ENCODE measurements at places on chromosomes 3 and 15.

DNA sequence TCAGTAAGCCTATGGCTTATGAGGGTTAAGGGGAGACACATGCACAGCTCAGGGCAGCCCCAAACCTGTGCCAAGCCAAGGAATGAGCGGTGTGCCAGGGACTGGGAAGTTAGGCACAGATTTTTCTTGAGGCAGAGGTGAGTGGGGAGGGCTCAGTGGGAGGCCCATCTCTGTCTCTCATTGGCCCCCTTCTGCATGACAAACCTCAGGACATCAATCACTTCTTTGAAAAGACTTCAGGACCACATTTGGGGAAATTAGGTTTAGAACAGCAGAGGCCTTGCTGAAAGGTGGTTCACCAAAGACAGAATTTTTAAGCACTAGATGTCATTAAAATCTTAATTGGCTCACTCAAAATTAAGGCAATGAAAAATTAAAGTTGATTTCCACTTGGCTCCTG, 57.2 kb downstream of the RAB11A start:
- DNase-seq, result no peak

- DNase-seq, result no peak
Measured at GRCh38 chr15:74449643-74450205, 11.2 kb downstream of the UBL7 start.

GRCh38 chr3:72690629-72691028, 157.6 kb downstream of the SHQ1 start:
- no peak for DNase-seq

DNA sequence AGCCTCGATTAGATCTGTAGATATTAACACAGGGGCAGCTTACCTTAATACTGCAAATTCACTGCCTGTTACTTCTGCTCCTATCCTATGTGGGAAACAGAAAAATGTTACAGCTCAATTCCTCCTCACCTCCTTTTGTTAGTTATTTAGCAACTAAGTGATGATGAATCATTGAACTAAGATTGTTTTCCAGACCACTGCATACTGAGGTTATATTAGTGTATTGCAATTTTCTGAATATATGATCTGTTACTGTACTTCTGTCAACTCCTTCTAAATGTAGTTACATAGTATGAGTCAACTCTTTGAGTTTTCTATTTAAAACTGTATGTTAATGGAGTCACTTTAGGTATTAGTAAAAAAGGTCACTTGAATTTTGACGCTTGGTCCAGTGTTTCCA, 331.5 kb upstream of the SLCO3A1 start:
- DNase-seq, result no peak

- DNase-seq, result no peak
Measured at GRCh38 chr3:112126511-112126911, 6.5 kb downstream of the GCSAM start.

DNA sequence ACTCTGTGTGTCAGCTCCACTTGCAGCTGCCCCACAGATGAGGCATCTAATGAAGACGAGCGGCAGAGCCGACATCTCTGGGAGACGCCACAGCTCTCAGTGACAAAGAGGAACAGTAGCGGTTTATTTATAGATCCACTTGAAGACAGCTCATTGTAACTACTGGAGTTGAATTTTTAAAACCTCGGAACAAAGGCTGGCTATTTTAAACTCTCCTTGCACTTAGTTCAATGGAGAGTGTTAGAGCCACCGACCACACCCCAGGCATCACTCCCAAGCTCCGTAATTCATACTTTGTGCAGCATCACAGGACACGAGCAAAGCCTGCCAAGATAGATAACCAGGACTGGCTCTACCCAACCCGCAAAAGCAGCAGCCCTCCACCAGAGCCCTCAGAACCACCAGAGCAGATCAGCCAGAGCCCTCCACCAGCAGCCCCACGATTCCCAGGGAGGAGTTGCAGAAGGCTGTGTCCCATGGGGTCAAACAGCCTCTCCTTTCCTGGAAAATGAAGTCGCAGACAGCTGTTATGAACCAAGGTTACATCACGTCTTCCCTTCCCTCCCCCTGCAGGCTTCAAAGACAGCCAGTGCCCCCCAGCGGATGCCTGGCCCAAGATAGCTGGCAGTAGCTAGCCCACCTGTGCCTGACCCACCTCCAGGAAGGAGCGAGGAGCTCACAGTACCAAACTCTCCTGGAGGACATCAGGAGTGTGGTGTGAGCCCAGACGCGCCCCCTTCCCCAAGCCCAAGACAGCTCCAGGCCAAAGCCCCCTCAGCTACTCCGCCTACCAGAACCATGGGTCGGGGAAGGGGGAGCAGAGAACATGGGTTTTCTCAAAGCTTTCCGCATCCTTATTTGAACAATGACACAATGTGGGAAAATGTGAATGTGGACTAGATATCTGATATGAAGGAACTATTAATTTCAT, 45.7 kb downstream of the POC1A start:
- DNase-seq, result no peak

DNA sequence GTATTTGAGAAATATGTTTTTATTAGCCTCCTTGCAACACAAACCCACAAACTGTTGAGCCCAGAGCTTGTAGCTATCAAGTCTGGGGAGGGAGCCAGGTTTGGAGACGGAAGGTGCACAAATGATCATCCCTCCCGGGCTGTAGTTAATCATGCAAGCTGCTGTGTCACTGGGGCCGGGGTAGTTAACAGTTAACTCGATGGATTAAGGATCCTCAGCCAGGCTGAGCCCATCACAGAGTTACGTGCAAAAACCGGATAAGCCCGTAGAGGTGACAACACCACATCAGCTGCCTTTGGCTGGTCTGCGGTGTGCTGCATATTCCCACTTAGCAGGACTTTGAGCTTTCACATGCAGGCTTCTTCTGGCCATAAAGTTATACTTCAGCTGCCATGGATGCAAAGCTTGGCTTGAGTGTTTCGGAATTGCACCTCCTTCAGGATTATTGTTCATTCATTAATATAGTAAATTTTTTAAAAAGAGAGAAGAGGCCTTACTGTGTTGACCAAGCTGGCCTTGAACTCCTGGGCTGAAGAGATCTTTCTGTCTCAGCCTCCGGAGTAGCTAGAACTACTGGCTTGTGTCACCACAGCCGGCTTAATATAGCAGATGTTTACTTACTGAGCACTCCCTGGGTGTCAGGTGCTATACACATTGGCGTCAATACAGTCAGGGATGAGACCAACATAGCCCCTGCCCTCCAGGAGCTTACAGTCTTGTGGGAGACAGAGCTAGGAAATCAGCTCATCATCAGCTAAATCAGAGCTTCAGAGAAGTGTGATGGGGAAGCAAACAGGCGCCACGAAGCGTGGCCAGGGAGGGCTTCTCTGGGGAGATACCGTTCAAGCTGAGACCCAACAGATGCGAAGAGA, 226.8 kb upstream of the BHLHE40 start:
- no peak for DNase-seq

GRCh38 chr3:29128001-29128400, 152.9 kb upstream of the RBMS3 start:
- DNase-seq, result no peak

DNA sequence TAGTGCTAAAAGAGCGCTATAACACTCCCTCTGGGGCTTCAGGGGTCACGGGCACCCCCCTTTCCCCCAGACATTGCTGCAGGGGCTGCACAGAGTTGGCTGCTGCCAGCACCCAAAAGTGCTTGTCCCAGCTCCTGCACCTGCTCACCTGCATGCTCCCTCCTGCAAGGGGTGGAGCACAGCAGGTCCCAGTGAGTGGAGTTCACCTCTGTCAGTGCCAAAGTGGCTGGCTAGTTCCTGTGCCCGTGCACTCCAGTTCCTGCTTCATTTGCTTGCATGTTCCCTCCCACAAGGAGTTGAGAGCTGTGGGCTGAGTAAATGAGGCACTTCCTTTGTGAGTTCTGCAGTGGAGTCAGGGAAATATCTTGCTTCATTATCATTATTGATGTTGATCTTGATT, 476.9 kb downstream of the SQOR start:
- no peak for DNase-seq

DNA sequence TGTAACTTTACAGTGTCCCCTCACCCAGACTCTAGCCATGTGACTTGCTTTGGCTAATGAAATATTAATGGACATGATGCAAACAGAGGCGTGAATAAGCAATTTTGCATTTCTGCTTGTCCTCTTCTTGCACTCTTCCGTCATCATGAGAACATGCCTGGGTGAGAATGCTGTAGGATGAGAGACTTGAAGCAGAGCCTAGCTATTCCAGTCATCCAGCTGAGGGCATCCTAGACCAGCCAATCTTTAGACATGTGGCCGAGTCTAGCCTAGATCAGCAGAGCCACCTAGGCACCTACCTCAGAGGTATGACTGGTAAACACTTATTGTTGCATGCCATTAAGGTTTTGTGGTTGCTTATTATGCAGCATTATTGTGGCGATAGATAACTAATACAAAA, 450.5 kb upstream of the AZI2 start:
- DNase-seq, result no peak

DNA sequence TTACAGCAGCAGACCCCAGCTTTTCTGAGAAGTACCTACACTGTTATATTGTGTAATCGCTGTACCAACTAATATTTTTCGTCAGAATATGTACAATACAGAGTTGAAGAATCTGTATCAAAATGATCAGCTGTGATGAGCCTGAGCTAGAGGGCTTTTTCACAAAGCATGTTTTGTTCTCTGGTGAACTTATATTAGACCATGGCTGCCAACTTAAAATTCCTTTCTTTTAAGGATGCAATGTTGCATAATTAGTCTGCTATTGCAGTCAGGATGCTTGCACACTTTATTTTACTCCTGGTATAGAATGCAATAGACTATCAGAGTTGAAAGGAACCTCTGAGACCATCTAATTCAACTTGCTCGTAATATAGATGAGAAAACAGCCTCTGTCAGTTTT, 127.8 kb downstream of the RBMS3 start:
- DNase-seq, result no peak

DNA sequence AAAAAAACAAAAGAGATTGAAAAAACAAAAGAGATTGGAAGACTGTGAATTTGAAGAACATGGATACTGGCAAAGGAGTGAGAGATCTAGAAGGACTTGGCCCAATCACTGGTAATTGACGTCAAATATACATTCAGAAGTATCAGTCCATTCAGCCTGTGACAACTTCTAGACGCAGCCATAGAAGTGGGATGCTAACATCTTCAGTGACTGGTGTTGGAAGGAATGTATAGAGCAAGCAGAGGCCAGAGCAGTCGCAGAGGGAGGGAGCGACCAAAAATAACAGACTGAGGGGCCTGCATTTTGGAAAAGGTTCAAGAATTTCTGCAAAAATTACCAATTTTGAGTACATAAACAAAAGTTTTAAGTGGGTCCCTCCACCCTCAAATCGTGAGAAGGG, 473.3 kb downstream of the CADM2 start:
- DNase-seq, result no peak

- no peak for DNase-seq
Measured at GRCh38 chr3:61637088-61638051, 76.0 kb downstream of the PTPRG start.

GRCh38 chr3:129161860-129162271, 1.0 kb upstream of the ISY1 start:
- DNase-seq, result peak; percentile 56

GRCh38 chr3:122245513-122246174, 62.2 kb downstream of the CASR start:
- no peak for DNase-seq

DNA sequence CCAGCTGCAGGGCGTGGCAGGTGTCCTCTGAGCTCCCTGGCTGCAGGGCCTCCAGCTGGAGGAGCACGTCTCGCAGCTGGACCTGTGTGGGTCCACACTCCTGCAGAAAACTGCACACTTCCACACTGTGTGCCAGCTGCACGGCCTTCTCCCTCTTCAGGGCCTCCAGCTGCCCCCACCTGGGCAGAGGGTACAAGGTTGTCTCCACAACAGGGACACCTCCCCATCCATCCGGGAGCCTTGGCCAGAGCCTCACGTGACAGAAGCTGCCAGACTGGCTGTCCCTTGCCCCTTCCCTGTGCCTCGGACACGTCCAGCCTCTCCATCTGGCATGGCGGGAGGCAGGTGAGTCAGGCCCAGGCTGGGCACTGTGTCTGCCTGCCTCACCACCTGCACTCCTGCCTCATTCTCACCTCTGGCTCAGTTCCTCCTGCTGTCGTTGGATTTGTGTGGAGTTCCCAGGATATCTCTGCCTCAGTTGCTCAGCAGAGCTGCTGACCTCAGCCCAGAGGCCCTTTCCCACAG, 14.5 kb downstream of the SPTBN5 start:
- DNase-seq, result no peak
